ENCODE measurements at places on chromosomes 6 and 20.

DNA sequence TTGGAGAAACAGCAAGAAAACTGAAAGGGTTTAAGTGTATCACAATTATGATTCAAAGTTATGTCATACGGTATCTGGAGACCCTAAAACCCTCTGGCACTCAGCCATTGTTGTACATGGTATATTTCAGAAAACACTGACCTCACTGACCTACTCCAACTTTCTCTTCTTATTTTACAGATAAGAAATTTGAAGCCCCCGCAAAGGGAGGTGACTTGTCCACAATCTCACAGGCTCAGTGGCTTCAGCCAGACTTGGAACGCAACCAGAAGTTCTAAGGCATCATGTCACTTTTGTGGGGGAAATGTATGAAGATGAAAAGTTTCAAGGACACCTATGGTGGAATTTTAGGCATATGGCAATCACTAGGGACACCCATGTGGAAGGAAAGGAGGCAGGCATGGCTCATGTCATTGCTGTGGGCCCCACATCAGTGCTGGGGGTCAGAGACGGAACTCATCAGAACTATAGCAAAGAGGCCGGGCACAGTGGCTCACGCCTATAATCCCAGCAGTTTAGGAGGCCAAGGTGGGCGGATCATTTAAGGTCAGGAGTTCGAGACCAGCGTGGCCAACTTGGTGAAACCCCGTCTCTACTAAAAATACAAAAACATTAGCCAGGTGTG, 5.2 kb upstream of the TRIB3 start:
- DNase-seq = no peak

DNA sequence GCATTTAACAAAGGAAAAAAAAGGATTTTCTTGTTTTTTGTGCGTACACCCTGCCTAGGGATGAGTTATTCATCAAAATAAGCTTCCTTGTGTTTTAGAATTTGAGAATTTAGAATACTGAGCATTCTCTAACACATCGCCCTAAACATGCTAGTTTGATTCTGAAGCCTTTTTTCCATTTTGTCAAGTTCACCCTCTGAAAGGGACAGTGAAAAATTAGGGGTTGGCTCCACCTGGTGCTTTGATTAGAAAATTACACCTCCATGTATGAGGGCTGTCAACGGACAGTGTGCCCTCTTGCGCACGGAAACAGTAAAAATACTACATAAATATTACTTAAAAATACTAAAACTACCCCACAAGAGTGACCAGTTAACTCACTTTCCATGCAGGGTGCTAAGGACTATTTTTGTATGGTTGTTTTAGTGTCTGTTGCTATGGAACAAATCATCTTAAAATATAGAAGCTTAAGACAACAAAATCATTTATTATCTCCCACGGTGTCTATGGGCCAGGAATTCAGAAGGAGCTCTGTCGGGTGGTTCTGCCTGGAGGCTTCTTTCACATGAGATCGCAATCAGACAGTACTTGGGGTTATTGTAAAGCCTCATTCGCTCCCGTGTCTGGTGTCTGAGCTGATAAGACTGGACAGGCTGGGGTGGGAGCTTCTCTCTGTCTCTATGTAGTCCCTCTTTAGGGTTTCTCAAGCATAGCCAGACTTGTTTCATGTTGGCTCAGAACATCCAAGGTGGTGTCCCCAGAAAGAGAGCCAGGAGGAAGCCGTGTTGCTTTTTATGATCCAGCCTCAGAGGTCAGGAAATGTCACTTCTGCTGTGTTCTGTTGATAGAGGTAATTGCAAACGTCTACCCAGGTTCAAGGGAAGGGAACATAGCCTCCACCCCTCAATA, 41.1 kb upstream of the TMEM170B start:
- peak; percentile 76 for DNase-seq

DNA sequence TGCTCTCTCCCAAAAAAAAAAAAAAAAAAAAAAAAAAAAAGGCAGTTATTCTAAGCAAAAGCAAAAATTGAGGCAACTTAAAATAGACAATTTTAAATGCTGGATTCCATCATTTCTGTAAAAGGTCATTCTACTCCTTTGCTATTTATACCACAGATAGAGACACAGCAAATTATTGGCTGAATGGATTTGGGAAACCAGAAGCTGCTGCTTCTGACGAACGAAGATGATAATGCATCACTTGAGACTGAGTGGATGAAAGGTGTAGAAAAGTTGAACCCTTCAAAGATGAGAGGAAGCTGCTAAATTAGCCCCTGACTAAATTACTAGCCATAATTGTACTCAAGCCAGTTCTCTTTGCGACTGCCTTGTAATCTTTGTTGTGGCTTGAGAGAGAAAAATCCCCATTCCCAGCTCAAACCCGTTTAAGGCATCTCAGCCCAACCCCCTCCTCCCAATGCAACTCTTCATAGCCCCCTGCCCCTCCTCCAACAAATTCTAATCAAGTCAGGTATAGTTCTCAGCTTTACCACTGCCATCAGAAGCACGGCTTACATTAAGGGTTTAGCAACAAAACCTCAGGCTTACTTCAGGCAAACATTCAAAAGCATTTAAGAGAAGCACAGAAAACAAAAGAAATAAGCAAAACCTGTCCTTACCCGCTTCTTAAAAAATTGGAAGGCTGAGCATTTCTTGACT, 1.0 kb downstream of the SGK1 start:
- no peak for DNase-seq

- no peak for DNase-seq
Observed at GRCh38 chr6:168031411-168031971, 34.0 kb downstream of the KIF25 start.

- no peak for DNase-seq
Observed at GRCh38 chr6:15511248-15512125, 151.3 kb downstream of the DTNBP1 start.

GRCh38 chr20:5463007-5463686, 146.4 kb upstream of the PROKR2 start:
- no peak for DNase-seq

- DNase-seq = no peak
Observed at GRCh38 chr6:105985098-105985815, 100.9 kb upstream of the PRDM1 start.

DNA sequence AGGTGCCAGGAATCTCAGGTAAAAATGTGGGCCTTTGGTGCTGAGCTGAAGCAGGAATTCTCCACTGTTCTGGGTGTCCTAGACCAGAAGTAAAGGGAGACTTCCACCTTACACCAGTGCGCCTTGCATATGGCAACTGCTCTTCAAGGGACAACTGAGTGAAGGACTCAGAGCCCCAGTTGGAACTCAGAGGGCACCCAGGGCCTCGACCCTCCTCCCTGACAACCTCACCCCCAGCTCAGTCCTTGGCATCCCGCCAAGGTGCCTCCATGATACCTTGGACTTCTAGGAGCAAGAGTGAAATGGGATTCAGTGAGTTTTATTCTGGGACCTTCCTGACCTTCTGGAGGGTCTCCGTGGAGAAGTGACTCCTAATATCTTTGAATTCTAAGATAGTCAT, 153.7 kb upstream of the PROKR2 start:
- no peak for DNase-seq

DNA sequence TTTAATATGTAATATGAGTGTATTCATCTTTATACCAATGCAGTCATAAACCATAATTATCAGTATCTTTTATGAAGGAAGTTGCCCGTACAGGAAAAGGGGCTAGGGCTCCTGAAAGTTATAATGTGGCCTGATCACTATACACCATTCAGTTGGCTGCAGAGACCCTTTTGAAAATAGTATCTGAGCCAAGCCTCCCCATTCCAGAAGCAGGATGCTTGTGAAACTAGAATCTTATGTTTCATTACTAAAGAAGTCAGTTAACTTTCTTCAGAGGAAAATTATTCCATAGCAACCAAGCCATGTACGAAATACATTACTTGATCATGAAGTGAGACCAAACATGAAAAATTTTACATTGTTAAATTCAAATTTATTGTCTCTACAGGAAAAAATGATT, 251.5 kb upstream of the TCF21 start:
- no peak for DNase-seq

All from central memory CD4-positive, alpha-beta T cell (primary cell).